ENCODE measurements at places on chromosomes 3 and 15.

GRCh38 chr3:109696932-109697331 is 359.6 kb upstream of the DPPA4 start:
- DNase-seq: no peak

DNA sequence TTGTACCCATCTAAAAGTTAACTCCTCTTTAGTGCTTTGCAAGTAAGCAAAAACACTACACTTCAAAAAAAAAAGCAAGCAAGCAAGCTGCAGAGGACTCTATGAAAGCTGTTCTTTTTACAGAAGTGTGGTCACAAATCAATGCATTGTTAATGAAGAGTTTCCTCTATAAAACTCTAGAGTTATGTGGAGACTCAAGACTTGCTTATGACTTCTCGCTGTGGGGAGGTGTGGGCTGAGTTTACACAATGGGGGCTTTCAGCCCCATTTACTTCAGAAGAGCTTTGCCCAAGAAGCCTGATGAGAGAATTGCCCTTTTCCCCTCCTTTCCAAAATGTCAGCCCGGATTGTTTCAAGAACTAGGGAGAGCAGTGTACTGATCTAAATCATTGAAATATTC is 144.4 kb downstream of the IGSF11 start:
- no peak for DNase-seq

- no peak for DNase-seq
These were observed 170.7 kb downstream of the TIGIT start for GRCh38 chr3:114464548-114464947.

GRCh38 chr3:108455212-108455705 is 55.1 kb downstream of the MYH15 start:
- no peak for DNase-seq

GRCh38 chr15:29043736-29044502 is 158.1 kb downstream of the APBA2 start:
- no peak for DNase-seq

All from T-helper 2 cell treated with Interferon-gamma antibody and Interleukin-4, amounts not matched to agents 5 μg/mL and 100 μg/mL, for 36 hours (primary cell).